ENCODE measurements at places on chromosomes 3 and 15.

- DNase-seq = no peak
Observed at GRCh38 chr15:64216196-64216595, 53.4 kb upstream of the PPIB start.

DNA sequence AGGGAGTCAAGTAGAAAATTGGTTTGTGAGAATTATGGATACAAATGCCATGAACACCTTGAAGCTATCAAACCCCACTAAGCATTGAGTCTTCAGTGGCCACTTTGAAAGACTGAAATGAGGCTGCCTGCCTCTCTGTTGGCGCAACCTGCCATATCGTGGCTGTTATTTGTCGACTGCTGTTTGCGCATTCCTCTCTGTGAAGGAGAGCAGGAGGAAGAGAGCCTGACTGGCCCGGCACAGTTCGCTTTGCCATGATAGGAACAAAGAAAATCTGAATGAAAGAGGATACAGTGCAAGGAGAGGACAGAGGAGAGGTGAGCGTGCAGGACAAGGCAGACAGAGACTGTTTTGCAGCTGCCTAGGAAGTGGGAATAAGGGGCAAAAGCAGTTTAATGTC, 289.4 kb downstream of the RYR3 start:
- DNase-seq = no peak

DNA sequence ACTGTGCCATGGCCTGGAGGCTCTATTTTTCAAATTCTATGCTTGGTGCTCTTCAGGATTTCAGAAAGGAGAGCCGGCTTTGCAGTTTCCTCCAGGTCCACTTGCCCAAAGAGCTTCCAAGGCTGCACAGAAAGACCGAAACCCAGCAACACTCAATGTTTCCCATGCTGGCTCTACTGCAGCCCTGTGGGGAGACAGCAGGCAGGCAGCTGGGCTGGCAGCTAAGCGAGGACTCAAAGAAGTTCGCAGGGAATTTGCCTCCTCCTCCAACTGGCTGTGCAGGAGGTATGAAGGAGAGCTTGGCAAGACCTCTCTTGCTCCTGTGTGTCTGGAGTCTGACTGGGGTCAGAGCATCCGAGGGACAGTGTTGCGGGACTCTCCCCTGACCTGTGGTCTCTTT, 17.4 kb upstream of the ITGA11 start:
- DNase-seq = no peak

DNA sequence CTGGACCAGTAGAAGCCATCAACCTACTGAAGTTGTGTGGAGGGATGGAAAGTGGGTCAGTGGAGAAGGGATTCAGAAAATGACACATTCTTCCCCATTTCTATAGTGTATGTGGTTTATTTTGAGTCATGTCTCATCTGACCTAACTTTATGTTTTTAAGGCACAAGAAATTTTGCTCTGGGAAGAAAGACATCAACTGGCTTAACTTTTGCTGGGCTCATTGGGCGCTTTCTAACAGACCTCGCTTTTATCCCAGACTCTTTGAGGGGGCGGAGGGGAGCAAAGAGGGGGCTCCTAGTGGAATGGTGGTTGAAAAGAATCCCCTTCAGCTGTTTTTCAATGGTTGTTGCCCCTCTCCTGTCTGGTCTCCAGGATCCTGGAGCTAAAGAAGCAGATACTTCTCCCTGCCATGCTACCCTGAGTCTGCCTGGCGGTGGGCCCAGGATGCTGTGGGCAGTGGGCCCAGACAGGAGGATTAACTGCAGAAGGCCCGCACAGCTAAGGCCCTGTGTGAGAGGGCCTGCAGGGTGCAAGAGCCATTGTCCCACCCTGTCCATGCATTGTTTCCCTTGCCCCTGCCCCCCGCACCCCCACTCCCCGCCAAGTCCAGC, 14.5 kb downstream of the CSRNP1 start:
- DNase-seq = no peak

DNA sequence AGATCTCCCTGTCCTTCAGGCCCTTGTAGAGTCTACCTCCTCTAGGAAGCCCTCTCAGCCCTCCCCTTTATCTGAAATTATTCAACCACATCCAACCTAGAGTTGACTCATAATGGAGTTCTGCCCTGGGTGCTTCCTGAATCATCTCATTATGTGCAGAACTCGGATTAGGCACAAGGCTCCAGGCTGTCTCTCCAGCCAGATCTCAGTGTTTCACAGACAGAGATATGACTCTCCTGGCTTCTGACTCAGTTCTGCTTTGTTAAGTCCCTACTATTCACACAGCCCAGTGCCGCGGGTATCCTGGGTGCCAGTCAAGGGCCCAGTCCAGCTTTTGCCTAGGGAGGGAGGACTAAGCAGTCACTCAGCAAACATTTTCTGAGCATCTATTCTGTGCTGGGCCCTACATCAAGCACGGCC, 9.3 kb downstream of the STRA6 start:
- no peak for DNase-seq

GRCh38 chr3:127796831-127797150, 25.5 kb downstream of the MGLL start:
- DNase-seq = no peak

GRCh38 chr3:103052236-103052830, 617.5 kb downstream of the ZPLD1 start:
- no peak for DNase-seq

DNA sequence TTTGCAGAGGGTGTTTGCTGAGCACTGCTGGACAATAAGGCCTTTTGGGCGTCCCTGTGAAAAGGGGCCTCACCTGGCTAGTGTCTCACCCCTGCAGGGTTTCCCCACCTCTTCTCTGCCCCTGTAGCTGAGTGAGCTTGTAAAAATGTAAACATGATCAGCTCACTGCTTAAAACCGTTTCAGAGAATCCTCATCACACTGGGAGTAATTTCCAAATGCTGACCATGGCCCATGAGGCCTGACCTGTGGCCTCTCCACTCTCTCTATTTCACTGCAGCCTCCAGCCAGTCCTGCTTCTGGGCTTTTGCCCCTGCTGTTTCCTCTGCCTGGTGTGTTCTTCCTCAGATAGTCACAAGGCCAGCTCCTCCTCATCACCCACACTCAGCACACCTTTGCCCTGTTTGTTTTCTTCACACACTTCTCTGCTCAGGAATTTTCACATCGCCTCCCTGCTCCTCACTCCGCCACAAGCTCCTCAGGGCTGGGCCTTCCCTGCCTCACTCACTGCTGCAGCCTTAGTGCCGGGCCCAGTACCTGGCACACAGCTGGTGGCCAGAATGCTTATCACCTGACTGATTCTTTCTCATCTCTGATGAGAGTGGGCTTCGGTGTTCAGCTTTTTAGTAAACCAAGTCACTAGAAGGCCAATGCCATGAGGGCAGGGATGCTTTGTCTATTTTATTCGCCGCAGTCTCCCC, 79.3 kb upstream of the SEC13 start:
- no peak for DNase-seq

DNA sequence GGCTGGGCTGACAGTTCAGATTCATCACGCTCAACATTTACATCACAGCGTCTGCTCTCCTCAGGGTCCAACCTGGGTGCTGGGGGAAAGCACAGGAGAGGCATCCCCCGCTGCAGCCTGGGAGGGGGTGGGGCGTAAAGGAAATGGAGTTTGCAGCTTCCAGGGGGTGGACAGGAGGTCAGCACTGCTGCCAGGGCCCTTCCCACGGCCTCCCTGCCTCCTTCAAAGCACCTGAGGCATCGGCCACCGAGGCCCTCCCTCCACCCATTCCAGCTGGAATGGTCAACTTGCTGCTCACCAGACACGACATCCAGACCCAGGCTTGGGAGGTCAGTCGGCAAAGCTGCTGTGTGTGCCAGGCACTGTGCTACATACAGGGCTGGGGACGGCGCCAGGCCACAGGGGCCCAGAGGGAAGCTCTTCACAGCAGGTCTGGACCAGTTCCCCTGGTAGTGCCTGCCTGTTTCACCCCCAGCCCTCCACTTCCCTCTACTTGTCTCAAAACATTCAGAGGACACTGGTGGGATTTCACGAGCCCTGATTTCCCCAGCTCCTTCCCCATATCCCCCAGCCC, 120.7 kb downstream of the ANP32A start:
- no peak for DNase-seq

DNA sequence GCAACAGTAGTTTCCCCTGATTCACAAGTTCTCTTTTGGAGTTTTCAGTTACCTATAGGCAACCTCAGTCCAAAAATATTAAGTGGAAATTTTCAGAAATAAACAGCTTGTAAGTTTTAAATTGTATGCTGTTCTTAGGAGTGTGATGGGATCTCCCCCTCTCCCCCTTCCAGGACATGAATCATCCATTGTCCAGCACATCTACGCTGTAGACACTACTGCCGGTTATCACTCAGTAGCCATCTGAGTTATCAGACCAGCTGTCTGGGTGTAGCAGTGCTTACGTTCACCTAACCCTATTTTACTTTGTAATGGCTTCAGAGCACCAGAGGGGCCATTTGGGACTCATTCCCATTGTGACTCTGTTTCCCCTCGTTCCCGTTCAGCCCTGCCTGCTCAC, 96.7 kb upstream of the PLXNA1 start:
- no peak for DNase-seq

DNA sequence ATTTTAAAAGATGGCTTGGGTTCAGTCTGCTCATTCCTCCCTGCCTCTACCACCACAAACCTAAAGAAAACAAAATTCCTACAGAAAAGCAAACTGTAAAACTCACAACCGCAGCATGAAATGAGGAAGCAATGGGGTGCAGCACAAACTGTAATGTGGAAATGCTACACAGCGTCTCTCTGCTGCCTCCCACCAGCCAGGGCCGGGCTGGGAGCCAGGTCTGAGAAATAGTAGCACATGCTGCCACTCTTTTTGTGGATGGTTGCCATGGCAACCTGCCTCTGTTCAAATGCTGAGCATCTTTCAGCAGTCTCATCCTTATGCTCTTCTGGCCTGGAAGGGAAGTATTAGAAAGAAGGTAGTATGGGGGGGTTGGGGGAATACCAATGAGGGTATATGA, 55.4 kb downstream of the EOMES start:
- no peak for DNase-seq

DNA sequence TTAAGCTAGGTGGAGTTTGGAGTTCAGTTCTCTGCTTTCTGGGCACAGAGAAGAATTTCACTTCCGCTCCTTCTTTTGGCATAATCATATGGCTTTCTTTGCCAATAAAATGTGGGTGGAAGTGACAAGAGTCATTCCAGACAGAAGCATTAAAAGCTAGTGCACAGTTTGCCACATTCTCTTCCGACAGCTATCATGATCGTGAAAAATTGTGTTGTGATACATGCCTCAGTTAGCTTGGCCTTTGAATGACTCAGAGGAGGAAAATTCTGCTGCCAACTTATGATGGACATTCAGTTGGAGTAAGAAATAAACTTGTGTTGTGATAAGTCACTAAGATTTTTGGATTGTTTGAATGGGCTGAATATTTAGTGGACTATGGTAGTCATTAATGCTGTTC, 291.7 kb upstream of the SATB1 start:
- DNase-seq = no peak

DNA sequence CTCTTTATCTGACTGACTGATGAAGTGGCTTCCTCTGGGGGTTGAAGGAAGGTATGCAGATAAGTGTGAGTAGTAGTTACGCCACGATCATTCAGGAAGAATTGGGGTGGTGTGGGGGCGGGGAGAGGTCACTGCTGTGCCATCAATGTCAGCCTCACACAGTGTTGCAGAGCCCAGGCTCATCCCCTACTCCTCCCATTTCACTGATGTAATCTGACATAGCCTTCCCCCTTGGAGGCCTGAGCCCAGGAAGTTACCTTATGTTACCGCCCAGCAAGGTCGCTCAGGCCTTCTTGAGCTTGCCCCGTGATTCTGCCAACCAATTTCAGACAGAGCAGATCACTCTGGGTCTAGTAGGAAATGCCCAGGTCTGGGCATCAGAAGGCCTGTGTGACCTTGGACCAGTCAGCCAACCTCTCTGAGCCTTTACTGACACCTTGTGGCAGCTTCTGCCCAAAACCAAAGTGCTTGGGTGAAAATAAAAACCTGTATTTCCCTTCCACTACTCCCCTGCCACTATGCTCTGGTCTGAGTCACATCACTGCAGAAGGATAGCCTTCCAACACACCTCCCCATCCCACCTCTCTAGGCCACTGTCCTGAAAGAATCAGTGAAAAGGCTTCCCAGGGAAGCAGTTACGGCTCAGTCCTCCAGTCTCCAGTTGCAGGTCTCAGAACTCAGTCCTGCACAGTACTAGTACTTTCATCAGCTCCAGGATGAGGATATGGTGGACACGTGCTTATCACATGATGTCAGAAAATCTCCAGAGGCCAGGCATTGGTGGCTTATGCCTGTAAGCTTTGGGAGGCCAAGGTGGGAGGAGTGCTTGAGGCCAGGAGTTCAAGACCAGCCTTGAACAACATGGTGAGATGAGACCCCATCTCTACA, 28.1 kb upstream of the INSYN1 start:
- no peak for DNase-seq

GRCh38 chr3:87710028-87710427, 348.8 kb downstream of the CGGBP1 start:
- no peak for DNase-seq

DNA sequence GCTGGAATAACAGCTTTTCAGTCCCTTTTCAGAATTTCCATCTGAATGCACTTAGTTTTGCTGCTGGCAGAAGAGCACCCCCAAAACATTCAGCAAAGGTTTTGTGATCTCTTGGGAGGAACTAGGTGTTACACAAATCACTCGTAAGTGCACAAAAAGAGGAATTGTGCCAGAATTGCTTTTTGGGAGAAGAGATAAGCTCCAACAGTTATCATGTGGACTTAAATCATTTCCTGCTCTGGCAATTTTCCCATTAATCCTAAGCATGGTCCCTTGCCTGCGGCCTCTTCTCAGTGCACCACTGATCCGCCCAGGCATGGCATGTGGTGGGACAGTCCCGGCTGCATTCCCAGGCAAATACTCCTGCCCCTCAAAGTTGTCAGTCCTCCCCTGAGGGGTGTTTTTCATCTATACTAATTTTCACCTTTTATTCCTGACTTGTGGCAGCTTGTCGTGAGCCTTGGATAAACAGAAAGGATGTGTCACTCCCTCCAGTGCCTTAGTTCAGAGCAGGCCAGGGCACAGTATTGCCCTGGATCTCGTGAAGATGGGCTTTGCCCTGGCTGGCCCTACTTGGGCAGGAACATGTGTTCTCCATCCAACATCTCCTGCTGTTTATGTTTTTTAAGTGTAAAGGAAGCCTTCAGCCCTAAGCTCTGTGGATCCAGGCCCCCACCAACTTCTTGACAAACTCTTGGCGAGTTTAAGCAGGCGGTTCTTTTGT, 44.6 kb upstream of the VILL start:
- no peak for DNase-seq

GRCh38 chr3:42020684-42021307, 58.9 kb upstream of the ULK4 start:
- no peak for DNase-seq

DNA sequence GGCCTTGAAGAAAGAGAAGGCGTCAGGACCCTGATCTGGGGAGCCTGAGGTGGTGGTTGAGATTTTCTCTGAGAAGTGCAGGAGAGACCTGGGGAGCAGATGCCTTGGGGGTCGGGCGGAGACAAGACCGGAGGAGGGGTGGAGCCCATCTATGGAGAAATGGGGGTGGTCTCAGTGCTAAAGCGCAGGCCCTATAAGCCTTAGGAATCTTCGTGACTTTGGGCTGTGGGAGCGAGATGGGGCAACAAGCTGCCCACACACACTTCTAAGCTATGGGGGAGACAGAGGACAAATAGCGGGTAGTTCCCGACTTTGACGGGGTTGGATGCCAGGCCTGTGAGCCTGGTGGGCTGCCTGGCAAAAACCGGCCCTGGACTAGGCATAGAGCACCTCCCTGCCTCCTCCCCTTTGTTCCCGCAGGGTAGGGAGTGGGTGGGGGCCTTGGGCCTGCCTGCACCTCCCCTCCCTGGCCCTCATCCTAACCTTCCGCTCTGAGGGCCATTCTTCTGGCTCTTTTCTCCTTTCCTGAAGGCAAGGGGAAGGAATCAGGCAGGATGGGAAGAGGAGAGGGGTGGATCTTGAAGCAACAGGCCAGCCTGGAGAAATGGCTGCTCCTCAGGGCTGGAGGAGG, 880 bp downstream of the NISCH start:
- DNase-seq = no peak

Data from T-helper 17 cell (primary cell).